NCI-H1092 treated with DMSO at 0.1 percent for 48 hours (cell line): ENCODE measurements at places on chromosomes 11 and 22.

DNA sequence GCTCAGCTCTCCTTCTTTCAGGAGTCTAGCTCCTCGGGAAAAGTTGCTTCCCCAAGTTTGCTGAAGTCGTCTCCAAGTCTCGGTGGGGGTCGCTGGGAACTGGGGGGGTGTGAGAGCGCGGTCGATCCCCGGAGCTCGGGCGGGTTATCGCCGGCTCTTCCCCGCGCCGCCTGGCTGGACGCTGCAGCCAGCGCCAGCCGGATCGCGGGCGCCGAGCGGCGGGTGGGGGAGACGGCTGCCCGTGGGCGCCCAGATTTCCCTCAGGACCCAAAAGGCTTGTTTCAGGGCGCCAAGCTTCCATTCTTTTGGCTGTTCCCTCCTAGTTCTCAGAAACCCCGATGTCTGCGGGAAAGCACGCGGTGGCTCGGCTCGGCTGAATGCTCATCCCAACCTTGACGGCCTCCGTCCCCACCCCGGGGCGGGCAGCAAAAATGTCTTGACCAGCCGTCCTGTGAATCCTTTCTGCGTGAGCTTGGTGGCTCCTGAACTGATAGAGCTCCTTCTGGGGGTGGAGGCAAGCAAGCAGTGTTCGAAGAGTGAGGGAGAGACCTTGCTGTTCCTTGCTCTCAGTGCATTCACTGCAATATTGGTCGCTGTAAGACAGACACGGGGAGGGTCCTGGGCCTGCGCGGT lies 1.7 kb downstream of the ZBTB16 start:
- peak; percentile 12 for DNase-seq

DNA sequence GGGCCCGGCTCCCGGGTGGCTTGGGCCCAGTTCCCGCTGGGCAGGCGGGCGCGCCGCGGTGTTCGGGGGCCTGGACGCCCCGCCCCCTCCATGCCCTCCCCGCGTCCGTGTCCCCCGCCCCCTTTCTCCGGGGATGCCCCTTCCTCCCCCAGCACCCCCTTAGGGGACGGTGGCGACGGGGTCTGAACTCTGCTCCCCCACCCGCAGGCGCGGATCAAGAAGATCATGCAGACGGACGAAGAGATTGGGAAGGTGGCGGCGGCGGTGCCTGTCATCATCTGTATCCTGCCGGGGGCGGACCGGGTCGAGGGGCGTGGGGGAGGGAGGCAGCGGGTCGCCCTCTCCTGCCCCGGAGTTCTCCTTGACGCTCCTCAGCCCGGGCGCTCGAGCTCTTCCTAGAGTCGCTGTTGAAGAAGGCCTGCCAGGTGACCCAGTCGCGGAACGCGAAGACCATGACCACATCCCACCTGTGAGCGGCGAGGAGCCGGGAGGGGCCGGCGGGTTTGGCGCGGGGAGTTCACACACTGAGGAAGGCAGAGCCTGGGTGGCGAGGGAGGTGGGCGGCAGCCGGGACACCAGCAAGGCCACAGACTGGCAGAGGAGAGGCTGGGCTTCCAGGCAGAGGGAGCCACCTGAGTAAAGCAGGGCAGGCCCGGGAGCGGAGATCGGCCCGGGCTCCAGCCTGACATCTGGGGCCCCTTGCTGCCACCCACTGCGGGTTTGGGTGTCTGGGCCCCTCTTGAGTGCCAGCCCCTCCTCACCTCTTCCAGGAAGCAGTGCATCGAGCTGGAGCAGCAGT lies 546 bp downstream of the DRAP1 start:
- peak; percentile 54 for DNase-seq

DNA sequence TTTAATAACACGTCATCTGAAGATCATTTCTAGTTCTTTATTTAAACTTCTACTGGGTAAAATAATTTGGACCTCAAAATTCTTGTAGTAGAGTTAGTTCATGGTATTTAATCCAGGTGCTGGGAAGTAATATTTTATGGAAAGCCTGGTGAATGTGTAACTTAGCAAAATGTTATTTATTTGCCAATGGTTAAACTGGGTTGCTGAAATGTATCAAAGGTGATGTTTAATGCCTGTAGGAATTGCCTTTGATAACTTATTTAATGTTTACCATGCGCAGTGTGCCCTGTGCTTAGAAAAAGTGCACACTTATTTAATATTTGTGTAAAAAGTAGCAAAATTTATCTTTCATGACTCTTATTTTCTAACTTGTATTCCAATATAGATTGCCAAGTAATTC lies 11.2 kb downstream of the OR5M11 start:
- DNase-seq: no peak

GRCh38 chr11:87265979-87266378 lies 228.2 kb downstream of the TMEM135 start:
- DNase-seq: no peak

DNA sequence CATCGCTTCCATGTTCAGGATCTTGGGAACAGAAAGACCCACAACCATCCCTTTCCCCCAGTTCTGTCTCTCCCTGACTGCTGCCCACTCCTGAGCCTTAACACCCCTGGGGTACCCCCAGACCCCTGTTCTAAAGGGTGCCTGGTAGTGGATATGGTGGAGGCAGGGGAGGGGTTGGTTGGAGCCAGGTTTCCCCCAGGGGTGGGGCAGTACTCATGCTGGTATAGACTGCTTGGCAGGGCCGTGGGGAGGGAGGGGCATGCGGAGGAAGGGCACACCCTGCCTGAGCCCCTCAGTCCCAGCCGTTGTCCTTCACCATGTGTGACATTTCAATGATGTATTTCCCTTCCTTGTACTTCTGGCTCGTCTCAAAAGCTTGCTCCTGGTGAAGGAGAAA lies 4.0 kb downstream of the YPEL4 start:
- DNase-seq: no peak

DNA sequence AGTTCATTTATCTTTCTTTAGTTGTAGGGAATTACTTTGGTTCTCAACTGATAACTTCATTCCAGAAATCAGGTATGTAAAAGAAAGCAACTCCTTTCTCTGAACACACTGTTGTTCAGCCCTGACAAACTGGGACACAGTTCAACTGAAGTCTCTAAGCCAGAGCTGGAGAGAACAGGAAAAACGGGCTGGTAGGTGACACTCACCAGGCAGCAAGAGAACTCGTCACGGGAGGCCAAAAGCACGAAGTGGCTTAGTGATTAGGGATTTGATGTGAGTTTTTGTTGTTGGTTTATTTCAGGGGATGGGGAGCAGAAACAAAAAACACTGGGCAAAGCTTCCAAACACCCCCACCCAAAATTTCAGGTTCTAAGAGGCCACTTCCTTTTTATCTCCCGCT lies 54.1 kb downstream of the MYH9 start:
- DNase-seq: no peak

- no peak for DNase-seq
Measured at GRCh38 chr11:62656796-62657429, 3.8 kb upstream of the INTS5 start.

DNA sequence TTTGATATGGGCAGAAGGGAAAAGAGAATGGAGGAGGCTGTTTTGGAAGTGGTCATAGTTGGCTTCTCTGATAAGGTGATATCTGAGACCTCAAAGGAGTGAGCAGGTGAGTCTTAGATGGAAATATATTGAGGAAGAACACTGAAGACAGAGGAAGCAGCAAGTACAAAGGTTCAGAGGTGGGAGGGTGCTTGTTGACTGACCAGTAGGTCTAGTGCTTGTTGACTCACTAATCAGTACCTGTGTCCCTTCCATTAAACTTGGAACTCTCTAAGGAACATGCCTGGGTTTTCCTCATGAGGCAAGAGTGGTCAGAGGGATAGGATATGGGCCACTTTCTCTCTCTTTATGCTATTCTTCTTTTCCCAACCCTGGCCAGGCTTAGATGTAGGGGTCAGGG lies 25.6 kb upstream of the GLYATL1 start:
- DNase-seq: no peak

DNA sequence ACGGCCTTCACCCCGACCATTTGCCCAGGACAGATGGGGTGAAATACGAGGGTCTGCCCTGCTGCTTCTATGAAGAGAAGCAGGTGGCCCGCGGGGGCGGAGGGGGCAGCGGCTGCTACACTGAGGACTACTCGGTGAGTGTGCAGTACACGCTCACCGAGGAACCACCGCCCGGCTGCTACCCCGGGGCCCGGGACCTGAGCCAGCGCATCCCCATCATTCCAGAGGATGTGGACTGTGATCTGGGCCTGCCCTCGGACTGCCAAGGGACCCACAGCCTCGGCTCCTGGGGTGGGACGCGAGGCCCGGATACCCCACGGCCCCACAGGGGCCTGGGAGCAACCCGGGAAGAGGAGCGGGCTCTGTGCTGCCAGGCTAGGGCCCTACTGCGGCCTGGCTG lies 11.2 kb downstream of the C22orf31 start:
- DNase-seq: no peak

GRCh38 chr11:24714601-24715000 lies 217.7 kb downstream of the LUZP2 start:
- no peak for DNase-seq

DNA sequence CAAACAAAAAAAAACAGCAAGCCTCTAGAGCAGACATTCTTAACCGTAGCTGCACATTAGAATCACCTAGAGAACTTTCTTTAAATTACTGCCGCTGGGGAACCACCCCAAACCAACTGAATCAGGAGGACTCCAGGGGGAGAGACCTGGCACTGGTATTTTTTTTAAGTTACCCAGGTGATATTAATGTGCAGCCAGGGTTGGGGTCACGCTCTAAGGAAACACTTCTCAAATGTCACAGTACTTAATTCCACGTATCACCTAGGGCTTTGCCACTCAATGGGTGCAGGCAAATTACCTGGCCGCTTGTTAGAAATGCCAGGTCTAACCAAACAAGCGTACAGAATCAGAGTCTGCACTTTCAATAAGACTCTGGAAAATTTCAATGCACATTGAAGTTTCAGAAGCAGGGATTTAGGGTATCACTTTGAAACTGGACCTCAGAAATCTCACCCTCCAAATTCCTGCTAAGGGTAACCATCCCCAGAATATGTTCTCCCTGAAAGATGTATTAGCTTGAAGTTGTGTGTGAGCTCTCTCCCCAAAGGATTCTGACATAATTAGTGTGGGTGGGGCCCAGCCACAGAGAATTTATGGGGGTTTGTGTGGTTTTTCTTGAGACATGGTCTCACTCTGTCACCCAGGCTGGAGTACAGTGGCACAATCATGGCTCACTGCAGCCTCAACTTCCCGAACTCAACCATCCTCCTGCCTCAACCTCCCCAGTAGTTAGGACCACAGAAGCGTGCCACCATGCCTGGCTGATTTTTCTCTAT lies 12.7 kb upstream of the ISX start:
- DNase-seq: no peak

DNA sequence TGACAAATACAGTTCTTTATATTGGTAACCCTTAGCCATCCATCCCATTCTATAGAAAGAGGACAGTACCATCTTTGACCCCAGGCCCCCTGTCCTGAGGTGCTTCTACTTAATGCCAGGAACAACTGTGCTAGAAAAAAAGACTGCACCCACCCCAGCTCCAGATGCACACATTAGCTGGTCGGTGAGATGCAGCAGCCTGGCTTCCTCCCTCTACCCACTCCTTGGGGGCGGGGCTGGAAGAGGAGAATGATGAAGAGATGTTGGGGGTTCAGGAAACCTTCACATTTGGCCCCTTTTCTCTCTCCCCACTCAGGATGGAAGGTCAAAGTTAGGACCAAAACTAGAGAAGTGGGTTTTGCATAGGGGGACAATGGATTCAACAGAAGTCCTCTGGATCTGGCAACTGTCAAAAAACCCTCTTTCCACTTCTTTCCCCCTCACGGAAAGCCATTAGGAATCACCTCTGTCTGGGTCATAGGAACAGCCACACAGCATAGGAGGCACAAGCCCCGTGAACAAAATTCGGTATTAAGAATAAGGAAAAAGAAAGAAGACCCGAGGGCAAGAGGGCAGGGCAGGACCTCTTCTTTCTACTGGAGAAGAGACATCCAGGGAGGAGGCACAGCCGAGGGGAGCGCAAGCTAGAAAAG lies 755 bp downstream of the NRIP3 start:
- peak; percentile 24 for DNase-seq

DNA sequence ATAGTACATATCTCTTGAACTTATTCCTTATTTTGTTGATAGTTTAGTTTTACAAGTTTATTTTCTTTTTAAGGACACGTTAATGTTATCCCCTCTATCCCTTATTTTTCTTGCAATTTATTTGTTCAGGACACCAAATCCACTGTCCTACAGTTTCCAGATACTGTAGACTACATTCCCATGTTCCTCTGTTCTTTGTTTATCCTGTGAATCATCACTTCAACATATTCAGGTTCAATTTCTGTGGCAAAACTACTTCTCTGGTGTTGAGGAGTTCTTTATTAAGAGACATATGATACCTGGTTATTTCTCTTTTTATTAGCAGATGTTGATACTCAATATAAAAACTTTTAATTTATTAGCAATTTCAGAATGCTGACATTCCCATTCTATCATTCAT lies 72.8 kb upstream of the CLNS1A start:
- no peak for DNase-seq

DNA sequence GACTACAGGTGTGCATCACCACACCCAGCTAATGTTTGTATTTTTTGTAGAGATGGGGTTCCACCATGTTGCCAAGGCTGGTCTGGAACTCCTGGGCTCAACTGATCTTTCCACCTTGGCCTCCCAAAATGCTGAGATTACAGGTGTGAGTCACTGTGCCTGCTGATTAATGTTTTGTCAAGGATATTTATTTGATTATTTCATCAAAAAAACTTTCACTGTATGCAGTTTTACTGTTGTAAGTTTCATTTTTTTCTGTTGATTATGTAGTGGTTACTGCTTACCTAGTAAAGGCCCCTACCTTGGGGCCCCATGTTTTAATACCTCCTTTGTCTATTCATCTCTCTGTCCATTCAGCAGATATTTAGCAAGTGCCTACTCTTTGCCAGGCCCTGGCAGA lies 16.7 kb upstream of the FAM168A start:
- no peak for DNase-seq

- no peak for DNase-seq
Measured at GRCh38 chr11:123718469-123718868, 23.0 kb downstream of the ZNF202 start.

DNA sequence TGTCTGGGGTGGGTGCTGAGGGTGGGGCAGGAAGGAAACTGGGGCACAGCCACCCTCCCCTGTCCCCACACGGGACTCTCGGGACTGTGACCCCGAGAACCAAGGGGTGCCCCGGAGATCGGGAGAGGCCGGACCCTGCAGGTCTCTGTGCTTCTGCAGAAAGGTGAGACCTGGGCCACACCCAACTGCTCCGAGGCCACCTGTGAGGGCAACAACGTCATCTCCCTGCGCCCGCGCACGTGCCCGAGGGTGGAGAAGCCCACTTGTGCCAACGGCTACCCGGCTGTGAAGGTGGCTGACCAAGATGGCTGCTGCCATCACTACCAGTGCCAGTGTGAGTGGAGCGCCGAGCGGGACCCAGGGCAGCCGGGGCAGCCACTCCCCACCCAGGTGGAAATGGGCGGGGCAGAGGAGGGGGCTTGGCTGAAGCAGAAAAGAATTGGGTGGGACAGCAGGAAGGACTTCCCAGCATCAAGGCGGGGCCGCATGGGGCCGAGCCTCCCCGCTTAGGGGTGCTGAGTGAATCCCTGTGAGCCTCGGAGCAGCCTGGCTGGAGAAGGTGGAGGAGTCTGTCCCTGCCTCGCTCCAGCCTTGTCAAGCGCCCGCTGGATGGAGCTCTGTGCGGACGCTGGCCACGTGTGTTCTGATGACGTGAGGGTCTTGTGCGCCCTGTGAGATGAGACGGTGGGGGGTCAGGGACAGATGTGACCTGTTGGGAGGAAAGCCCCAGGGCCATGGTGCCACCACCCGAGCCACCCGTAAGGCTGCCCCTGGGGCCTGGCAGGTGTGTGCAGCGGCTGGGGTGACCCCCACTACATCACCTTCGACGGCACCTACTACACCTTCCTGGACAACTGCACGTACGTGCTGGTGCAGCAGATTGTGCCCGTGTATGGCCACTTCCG lies 29.3 kb upstream of the MUC5B start:
- no peak for DNase-seq

- no peak for DNase-seq
Measured at GRCh38 chr11:100294748-100295147, 392.3 kb upstream of the ARHGAP42 start.

- no peak for DNase-seq
Measured at GRCh38 chr11:2136209-2136951, 2.8 kb downstream of the IGF2 start.
